Left ventricle myocardium inferior (tissue), 1 donor: ENCODE measurements at places on chromosomes 5 and 9.

DNA sequence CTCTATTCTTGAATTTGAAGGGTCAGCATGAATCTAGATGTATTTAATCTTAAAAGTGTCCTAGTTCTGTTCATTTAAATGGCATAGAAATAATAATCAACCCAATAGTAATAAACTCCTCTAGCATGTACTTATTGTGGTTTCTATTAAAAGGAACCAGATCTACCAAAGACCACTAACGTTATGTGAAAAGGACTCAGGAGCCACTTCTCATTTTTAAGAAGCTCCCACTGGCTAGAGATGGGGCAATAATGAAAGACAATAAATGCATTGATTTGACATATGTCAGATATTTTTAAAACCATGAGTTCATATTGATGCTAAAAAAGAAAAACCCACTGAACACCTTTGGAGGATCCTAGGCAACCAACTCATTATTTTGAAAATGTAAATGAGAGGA is 191.9 kb downstream of the ATP10B start:
- no peak for DNase-seq

DNA sequence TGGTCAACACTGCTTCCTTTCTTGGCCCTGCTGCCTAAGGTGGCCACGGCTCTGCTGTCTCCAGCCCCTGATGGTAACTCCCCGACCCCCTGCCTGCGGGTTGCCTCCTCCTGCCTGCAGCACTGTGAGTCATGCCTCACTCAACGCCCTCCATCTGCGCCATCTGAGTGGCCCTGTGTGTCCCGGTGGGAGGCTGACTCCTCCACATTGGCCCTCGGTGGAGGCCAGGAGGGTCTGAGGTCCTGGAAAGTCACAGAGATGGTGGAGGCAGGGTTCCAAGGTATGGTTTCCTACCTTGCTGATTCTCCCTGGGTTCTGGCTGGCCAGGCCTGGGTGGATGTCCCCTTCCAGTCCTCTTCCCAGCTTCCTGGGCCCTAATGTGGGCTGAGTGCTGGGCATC is 64.5 kb upstream of the ADAMTS2 start:
- DNase-seq = no peak

GRCh38 chr9:92605224-92605623 is 64.7 kb downstream of the IPPK start:
- DNase-seq = no peak

DNA sequence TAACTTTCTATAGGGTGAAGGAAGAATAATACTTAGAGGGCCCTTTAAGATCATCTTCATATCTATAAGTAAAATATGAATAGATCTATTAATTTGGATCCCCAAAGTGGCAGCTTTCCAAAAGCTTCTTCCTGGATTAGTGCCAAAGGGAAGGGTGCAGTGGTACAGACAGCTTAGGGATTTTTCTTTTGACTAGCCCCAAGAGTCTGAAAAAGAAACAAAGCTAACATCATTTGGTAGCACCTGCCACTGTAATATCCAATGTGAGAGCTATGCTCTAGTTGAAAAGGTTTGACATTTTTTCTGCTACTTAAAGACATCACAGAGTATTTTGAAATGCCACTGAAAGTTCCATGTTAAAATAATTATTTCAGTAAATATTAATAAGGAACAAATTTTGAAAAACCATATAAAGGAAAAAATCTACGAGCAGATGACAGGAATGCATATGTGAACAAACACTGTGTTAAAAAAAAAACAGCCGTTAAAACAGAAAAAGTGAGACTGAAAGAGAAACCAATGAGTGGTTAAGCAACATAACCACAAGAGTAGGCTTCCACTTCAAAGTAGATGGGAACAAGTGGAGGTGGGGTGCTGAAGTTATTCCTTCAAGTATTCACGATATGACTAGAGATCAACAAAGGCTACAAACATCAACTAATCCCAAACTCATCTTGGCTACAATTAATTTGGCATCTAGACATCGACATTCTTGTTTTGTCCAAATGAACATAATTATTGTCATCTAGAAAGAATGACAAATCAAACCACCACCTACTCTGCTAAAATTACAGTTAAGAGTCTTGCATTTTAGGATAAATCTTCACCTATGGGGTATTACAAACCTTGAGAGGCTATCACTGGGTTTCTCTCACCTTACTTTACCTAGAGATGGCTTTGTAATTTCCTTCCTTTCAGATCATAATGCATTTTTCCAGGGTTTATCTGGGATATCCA is 137.5 kb downstream of the CPLANE1 start:
- DNase-seq = no peak

DNA sequence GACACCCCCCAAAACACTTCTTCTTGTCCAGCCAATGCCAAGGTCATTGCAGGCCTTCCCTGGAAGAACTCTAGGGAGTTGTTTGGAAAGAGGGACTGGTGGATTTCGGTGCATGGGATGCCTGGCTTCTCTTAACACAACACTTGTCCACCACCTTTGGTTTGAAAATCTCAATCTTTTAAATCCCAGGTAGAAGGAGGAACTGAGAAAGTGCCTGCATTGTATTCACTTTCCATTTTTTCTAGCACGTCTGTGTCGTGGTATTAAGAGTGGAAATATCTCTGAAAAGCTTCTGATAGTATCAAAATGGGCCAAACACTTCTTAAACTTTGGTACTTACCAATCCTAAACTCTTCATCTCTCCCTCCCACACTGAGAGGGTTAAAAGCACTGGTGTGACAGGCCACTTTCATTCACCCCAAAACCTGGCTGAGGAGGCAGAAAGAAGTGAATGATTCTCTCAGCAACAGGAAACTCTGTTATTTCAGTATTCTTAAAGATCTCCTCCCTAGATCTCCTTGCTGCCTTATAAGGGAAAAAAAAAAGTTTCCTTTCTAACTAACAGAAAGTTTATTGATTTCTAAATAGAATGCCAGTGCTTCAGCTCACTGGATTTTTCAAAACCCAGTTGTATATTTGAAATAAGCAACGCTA is 3.9 kb upstream of the NFIB start:
- no peak for DNase-seq

GRCh38 chr9:37034305-37034937 is 353 bp upstream of the PAX5 start:
- DNase-seq = no peak
